ENCODE measurements at places on chromosomes 6 and 20.

- DNase-seq: no peak
Observed at GRCh38 chr6:76247527-76247926, 175.1 kb upstream of the IMPG1 start.

GRCh38 chr6:113719064-113719463 is 138.1 kb upstream of the MARCKS start:
- DNase-seq: no peak

DNA sequence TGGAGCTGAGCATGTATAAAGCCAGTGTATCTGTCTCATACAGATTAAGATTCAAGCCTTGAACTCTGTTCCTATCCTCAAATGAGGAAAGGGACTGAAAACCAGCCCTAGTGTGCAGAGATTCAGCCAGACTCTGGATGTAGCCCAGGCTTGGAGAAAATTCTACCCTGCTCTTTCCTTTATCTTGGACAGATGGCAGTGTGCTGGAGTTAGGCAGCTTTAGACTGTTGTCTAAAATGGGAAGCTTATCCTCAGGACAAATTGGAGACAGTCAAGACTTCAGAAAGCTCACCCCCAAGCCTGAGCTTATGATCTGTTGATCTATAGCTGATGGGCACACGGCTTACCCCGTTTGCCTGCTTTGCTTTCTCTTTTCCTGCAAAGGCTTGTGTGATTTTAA is 1057.6 kb downstream of the KIF16B start:
- no peak for DNase-seq

- DNase-seq: no peak
Observed at GRCh38 chr6:82442061-82442719, 78.6 kb downstream of the TPBG start.

DNA sequence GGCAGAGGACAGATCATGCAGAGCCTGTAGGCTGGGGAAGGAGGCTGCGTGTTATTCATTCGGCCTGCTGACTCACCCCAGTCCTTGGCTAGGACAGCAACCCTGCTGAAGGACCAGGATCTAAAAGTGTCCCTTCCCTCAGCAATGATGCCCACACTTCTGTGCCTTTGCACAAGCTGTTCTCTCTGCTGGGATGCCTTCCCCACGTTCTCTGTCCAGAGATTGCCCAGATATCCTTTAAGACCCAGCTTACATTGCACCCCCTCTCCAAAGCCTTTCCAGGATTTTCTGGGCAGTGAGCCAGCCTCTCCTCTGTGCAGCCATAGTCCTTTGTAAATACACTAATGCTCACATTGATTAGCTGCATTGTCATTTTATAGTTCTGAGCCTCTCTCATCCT is 99.3 kb upstream of the CHD6 start:
- DNase-seq: no peak

DNA sequence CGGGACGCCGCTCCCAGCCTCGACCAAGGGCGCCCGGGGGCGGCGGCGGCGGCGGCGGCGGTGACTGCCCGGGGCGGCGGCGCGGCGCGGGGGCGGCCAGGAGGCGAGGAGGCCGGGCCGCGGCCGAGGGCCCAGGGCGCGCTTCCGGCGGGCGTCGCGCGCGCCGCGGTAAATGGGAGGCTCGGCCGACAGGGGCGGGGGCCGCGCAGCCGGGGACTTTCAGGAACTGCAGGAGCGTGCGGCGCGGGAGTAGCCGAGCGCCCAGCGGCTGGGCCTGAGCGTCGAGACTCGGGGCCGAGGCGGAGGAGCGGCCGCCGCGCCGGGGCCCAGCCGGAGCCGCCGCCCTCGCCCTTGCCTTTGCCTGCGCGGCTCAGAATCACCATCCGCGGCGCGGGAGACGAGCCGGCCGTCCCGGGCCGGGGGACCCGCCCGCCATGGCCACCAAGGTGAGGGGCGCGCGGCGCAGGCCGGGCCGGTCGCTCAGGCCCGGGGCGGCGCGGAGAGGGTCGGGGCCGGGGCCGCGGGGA is at the start of gene SNX9:
SNX9 (plus strand) TSS at position 246 of the 527 bp plus-strand sequence; CDS start at position 435, 189 bp downstream.
- DNase-seq: peak; percentile 68
